ENCODE measurements at places on chromosomes 12 and 14.

- DNase-seq = no peak
These were observed 24.2 kb downstream of the NUAK1 start for GRCh38 chr12:106114447-106115068.

GRCh38 chr14:102187044-102187443, 47.3 kb downstream of the WDR20 start:
- DNase-seq = no peak

- DNase-seq = no peak
These were observed 30.6 kb downstream of the USP15 start for GRCh38 chr12:62290846-62291245.

DNA sequence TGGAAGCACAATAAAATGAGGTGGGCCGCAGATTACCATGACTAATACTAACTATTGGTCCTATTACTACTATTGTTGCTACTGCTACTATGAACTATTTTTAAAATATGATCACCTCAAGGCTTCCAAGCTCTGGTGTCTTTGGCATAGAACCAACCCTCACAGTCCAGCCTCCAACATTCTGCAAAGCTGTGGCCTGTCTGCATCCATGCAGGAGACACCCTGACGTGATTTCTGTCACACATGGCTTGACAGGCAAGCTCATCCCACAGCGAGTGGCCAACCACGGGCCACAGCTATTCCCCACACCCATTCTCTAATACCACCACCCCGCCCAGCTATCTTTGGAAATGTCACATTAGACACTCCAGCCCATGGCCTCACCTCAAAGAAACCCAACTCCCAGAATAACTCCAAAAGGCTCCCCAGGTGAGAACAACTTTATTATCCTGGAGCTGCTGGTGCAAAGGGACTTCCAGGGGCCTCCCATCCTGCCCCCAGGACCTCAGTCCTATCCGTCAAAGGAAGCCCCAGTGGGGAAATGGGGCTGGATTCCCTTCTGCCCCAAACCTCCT, 14.4 kb downstream of the ISCU start:
- DNase-seq = no peak

GRCh38 chr12:13004361-13004760, 4.3 kb upstream of the HEBP1 start:
- no peak for DNase-seq

GRCh38 chr14:98192946-98193345, 1079.1 kb downstream of the BCL11B start:
- DNase-seq = no peak

DNA sequence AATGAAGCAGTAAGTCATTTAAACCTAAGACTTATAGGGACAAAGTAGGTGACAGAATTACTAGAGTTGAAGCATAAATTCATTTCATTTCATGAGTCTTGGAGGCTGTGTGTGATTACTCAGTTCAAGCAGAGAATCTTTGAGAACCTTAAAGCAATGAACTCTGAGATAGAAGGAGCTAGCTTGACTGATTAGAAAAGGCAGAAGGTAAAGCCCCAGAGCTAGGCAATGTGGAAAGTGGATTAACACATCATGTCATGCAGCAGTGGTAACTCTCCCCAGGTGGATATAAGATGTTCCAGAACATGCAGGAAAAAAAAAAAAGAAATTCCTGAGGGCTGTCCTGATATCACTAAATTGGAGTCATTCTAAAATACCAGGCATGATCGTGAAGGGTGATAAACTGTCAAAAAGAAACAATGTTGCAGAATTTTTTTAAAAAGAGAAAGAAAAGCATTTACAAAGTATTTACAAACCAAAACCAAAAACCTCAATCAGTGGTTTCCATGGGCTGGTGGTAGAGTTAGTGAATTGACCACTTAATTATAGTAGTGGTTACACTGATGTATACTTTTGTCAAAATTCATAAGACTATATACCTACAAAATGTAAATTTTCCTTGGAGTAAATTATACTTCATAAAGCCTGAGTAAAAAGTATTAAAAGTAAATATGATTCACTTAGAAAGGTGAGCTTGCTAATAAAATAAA, 12.7 kb upstream of the SLC16A7 start:
- DNase-seq = no peak

- no peak for DNase-seq
These were observed 165.8 kb downstream of the ESRRB start for GRCh38 chr14:76541594-76542219.

DNA sequence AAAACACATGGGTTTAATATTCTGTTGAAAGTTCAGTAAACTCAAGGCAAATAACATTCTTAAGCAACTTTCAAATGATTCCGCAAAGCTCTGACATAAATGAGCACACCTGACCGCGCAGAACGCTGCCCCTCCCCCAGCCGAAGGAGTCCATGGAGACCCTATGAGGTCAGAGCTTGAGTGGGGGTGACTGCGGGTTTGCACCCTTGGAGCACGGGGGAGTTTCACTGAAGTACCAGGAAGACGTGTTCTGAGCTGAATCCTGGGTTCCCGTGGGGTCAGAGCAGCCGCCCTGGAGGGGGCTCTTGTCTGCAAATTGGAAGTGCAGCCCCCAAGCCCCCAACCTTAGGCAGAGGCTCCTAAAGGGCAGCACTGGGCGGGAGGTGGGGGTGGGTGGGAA, 324.1 kb upstream of the SFSWAP start:
- no peak for DNase-seq

GRCh38 chr12:89448951-89449371, 75.6 kb downstream of the GALNT4 start:
- DNase-seq = no peak

- no peak for DNase-seq
These were observed 43.8 kb upstream of the BMP4 start for GRCh38 chr14:54000341-54000811.
